RPMI7951 (cell line): ENCODE measurements at places on chromosomes 5 and 9. TPM values are rescaled to one million over a fixed set of nuclear protein-coding genes. Genes with fewer than 3 reads are reported as not detected.

SLC1A1 gene
- total RNA-seq, result 5.2 and 6.0 TPM in 2 replicates

- no peak for DNase-seq
Measured at GRCh38 chr5:172648013-172648381, 6.9 kb downstream of the NEURL1B start.

FKTN gene
- 21.0 and 51.2 TPM in 2 replicates for total RNA-seq

GRCh38 chr9:71740199-71740598, 28.1 kb downstream of the CEMIP2 start:
- DNase-seq, result no peak

- no peak for DNase-seq
Measured at GRCh38 chr5:158840193-158840592, 259.5 kb downstream of the EBF1 start.

DNA sequence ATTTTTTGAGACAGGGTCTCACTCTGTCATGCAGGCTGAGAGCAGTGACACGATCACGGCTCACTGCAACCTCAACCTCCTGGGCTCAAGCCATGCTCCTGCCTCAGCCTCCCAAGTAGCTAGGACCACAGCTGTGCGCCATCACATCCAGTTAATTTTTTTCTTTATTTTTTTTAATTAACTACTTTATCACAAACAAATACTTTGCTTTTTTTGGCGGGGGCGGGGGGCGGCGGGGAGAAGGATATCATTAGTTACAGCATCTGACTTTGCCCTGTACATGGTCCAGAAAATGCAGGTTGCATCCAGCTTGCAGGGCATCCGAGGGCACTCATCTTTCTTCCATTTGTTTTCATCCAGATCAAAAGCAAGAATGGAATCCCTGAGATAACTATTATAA, 201.8 kb upstream of the IER5L start:
- DNase-seq, result no peak

- DNase-seq, result no peak
Measured at GRCh38 chr5:142156839-142157463, 48.4 kb downstream of the NDFIP1 start.

DNA sequence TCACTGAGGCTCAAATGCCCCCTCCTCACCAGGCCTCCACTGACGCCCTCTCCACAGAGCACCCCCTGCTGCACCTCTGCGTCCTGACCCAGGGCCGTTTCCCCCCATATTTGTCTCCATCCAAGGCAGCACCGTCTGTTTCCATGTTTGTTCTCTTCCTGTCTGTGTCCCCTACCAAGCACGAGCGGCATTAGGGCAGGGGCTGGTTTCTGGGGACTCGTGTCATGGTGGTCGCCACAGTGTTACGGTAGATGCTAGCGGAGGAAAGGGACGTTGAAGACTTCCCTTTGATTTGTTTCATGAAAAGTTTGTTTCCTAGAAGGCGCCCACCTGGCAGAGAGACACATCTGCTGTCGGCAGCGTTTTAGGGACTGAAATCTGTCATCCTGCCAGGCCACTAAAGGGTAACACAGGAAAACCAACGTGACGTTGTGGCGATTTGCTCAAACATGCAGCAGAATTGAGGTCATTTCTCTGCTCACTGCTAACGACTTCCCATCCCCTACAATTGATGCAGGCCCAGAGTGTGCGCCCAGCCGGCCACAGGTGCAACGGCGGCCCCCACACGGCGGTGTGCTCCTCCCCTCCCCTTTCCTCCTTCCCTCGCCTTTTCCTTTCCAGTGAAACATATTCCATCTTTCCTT, 79.3 kb upstream of the IRX4 start:
- DNase-seq, result no peak

DNA sequence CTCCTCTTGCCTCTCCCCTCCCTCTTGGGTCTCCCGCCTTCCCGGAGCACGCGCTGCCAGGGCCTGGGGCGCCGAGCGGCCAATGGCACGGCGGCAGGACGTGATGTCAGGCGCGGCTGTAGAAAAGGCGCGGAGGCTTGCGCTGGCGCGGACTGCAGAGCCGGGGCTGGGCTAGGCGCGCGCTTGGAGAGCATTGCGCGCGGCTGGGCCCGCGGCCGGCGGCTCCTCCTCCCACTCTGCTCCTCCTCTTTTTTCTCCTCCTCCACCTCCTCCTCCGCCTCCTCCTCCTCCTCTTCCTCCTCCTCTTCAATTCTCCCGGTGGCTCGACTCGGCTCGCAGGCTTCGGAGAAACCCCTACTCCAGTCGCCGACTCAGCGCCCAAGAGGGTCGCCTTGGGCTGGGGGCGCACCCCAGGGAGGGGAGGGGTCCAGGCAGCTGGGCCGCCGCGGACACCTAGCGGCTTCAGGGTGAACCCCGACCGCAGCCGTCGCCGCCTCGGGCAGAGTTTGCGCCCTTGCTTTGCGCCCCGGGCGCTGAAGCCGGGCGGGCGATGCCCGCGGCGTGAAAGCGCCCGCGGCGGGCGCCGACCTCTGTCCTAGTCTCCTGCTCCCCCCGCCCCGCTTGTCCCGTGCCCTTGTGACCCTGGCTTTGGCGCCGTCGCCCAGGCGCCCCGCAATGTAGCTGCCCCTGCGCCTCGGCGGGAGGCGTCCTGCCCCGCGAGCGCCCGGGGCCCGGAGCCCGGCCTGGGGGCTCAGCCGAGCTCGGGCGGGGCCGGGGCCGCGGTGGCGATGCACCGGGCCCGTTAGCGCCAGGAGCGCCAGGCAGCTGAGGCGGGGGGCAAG, at the start of gene LHX2:
TSS of gene LHX2 (plus strand) at position 309 of the 842 bp plus-strand sequence. CDS start 581 bp downstream, outside the sequence.
- DNase-seq, result peak; percentile 77

DNA sequence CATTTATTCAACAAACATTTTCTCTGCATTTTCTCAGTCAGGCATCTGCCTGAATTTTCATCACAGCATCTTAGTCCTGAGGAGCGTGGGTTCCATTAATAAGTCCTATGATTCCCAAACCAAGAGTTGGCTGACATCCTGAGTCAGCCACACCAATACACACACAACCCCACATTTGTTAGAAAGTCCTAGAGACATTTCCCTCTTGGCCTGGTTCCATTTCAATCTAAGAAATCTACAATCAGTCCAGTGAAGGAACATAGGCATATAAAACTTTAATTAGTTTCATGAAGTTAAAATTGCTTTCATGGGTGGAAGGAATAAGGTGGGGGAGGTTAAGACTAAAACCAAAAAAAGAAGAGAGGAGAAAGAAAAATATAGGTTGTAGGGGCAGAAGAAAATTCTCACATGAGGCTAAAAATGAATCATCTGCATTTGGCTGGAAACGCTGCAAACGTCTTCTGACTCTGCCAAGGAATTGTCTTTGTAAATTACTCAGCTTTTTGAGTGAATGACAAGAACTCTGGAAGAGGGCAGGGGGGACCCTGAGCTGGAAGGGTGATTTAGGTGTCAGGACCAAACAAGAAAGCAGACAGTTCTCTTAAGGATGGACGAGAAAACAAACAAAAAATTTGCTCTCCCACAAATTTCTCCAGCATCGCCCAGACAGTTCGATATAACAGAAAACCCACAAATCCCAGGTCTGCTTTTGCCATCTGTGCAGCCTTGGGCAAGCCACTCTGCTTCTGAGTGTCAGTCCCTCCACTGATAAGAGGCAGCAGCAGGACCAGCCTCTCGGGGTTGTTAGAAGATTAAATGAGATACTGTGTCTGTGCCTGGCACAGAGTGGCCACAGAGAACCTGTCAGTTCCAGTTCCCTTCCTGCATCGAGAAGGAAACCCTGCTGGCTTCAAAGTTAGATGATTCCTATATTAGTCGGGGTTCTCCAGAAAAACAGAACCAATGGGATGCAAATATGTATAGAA, 289.7 kb downstream of the CDK5RAP2 start:
- DNase-seq, result no peak

CBY3 gene
- total RNA-seq, result not detected in 2 replicates

GAPT gene
- total RNA-seq, result not detected in 2 replicates

PCDHGA9 gene
- total RNA-seq, result 0.88 and 1.1 TPM in 2 replicates
